Activated CD8-positive, alpha-beta T cell treated with anti-CD3 and anti-CD28 coated beads for 36 hours (primary cell): ENCODE measurements at places on chromosomes 5 and 9. TPM values are rescaled to one million over a fixed set of nuclear protein-coding genes. Genes with fewer than 3 reads are reported as not detected.

POLR3G gene
- total RNA-seq, result 27.1 TPM

NR5A1 gene
- total RNA-seq, result not detected

PCDHB2 gene
- not detected for total RNA-seq

TMEM174 gene
- not detected for total RNA-seq

MACROH2A1 gene
- total RNA-seq, result 170 TPM

PTPDC1 gene
- total RNA-seq, result 5.6 TPM

ZNF483 gene
- total RNA-seq, result 2.8 TPM

OGN gene
- not detected for total RNA-seq

SKIC3 gene
- total RNA-seq, result 68.2 TPM

NFIB gene
- total RNA-seq, result not detected

OBP2B gene
- total RNA-seq, result not detected
